Thymus (tissue), 14 donors: ENCODE measurements at places on chromosomes 16 and 17.

DNA sequence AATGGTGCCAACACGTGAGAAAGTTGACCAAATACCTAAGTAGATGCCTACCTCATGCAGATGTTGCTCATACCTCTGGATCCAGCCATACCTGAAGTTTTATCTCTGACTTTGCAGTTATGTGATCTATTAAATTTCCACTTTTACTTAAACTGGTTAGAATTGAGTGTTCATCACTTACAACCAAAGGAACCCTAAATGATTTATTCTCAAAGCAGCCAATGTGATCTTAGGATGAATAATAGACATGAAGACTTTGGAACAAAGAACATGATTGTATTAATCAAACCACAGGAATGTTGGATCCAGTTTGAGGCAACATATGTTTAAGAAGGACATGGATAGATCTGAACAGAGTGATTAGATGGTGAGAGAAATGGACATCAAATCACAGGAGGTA lies 68.7 kb downstream of the IRX6 start:
- no peak for DNase-seq

GRCh38 chr17:74271901-74272561 lies 2.0 kb upstream of the DNAI2 start:
- DNase-seq = no peak

GRCh38 chr17:21548236-21548635 lies 144.1 kb upstream of the KCNJ18 start:
- no peak for DNase-seq

- no peak for DNase-seq
Observed at GRCh38 chr17:61366715-61367413, 32.8 kb upstream of the TBX2 start.

GRCh38 chr16:49441366-49441780 lies 67.8 kb downstream of the C16orf78 start:
- DNase-seq = peak; percentile 89

DNA sequence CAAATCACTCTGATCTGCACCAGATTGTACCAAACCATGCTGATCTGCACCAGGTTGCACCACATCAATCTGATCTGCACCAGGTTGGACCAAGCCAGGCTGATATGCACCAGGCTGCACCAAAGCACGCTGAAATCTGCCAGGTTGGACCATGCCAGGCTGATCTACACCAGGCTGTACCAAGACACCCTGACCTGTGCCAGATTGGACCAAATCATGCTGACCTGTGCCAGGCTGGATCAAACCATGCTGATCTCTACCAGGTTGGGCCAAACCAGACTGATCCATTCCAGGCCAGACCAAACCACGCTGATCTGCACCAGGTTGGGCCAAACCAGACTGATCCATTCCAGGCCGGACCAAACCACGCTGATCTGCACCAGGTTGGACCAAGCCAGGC lies 15.5 kb downstream of the QRICH2 start:
- DNase-seq = no peak

DNA sequence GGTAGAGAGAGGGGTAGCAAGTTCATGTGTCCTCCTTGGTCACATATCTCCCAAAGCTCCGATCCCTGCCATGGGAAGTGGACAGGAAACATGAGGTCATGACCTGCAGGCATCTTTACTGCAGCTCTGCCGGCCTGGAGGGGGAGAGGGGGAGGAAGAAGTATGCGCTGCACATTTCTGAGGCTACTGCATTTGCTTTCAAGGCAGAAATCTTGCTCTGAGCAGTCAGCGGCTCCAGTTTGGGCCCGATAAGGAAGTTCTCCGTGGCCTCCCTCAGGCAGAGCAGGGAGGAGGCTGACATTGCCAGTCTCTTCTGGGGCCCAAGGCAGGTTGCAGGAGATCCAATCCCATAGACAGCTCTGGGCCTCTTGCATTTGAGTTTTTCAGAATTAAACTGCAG lies 1.5 kb upstream of the NHERF1 start:
- DNase-seq = no peak

- DNase-seq = no peak
Observed at GRCh38 chr17:6110088-6110487, 39.9 kb downstream of the WSCD1 start.

DNA sequence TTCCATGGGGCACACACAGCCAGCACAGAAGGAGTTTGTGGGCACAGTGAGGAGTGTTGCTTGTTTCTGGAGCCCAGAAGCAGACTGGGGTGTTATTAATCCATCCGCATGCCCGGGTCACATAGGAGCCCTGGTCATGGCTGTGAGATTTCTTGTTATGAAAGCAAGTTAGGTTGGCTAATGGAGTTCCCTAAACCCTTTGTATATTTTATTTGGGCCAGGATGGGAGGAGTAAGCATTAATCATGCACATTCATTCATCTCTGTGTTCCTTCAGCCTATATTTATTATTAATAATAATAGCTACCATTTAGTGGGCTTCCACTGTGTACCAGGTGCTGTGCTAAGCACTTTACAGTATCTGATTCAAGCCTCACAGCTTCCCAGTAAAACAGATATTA lies 200.6 kb upstream of the CDH5 start:
- no peak for DNase-seq

- DNase-seq = no peak
Observed at GRCh38 chr16:87835882-87836331, 33.4 kb downstream of the SLC7A5 start.

DNA sequence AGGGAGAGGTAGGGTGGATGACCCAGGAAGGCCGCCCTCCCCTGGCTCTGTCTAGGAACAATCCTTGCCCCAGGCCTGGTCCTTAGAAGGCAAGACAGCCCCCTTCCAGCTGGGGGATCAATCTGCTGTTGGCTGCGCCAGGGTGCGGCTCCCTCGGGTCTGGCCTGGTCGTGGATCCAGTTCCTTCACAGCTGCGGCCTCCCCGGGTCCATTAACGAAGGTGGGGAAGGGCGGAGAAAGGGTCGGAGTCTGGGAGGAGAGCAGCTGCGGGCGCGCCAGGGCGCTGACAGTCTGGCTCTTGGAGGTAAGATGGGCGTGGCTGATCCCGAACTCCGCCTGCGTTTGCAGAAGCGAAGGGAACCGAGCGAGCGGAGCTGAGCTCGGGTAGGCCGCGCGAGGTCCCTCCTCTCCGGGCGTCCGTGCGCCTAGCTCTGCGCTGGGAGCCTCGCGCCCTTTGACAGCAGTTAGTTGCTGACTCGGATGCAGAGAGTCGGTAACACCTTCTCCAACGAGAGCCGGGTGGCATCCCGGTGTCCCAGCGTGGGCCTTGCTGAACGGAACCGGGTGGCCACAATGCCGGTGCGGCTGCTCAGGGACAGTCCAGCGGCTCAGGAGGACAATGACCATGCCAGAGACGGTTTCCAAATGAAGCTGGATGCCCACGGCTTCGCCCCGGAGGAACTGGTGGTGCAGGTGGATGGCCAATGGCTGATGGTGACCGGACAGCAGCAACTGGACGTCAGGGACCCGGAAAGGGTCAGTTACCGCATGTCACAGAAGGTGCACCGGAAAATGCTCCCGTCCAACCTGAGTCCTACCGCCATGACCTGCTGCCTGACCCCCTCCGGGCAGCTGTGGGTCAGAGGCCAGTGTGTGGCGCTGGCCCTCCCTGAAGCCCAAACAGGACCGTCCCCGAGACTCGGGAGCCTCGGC lies at the start of gene HSPB9:
HSPB9 (plus strand) TSS at position 434 of the 933 bp plus-strand sequence; CDS start at position 481, 47 bp downstream.
- no peak for DNase-seq

- no peak for DNase-seq
Observed at GRCh38 chr17:70677783-70678647, 508.7 kb downstream of the KCNJ2 start.

DNA sequence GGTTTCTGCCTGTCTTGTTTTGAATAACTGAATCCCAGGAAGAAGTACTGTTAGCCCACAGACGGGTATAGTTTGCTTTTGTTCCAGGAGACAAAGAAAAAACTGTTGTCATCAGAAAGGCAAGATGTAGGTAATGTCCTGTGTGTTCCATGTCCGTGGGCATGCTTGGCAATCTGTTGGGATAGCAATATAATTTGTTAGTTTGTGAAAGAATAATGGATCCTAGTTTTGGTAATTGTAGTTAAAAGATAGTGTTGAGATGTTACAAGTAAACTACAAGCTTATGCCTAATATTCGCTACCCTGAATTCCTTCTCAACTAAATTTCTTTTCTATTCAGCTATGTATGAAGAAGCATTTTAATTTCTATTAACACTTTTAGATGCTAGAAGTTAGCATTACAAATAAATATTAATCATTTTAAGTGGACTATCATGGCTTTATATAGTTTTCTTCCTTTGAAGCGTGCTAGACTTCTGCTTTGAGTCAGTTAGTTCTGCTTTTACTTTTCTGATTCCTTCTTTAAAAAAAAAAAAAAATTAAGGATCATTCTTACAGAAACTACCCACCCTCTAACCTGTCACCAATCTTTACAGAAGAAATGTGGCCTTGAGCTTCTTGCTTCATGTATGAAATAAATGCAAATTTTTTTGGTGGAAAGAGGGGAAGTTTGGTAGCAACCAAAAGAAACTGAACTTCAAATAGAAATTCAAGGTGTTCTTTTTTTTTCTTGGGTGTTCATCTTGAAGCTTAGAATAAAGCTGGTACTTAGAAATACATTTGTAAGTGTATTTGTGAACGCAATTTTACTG lies 2.4 kb downstream of the EVI2A start:
- peak; percentile 50 for DNase-seq

GRCh38 chr16:27335349-27336053 lies 21.7 kb downstream of the IL4R start:
- no peak for DNase-seq
